ENCODE measurements at places on chromosomes 16 and 17.

DNA sequence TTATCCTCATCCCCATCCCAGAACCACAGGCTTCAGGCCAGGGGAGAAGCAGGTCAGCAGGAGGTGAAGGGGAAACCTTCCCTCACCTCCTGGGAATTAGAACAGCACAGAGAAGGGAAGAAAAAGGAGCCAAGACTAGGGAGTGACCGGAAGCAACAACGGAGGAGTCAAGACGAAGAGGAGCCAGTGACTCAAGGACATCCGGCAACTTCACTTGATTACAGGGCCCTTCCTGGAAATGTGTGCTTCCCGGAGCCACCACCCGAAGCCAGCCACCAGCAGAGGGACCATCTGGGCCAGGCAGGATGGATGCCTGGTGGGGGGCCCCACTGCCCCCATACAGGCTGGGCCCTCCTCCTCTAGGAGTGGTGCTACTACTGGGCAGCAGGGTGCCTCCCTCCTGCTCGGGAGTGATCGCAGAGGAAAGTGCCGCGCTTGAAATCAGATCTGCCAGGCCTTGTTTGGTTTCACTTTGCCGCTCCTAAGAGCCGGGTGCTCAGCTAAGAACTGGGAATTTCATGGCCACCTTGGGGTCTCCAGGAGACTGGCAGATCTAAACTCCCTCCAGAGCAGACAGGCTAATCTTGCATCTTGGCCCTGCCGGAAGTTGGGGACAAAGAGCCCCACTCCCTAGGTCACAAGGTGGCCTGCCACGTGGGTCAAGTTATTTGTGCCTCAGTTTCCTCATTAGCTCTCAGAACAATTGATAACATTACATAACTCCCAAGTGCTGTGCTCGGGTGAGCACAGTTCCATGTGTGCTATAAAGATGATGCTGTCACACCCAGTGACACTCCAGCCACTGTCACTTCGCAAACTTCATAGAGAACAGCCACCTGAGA is 6.6 kb downstream of the CDC42EP4 start:
- DNase-seq, result no peak

DNA sequence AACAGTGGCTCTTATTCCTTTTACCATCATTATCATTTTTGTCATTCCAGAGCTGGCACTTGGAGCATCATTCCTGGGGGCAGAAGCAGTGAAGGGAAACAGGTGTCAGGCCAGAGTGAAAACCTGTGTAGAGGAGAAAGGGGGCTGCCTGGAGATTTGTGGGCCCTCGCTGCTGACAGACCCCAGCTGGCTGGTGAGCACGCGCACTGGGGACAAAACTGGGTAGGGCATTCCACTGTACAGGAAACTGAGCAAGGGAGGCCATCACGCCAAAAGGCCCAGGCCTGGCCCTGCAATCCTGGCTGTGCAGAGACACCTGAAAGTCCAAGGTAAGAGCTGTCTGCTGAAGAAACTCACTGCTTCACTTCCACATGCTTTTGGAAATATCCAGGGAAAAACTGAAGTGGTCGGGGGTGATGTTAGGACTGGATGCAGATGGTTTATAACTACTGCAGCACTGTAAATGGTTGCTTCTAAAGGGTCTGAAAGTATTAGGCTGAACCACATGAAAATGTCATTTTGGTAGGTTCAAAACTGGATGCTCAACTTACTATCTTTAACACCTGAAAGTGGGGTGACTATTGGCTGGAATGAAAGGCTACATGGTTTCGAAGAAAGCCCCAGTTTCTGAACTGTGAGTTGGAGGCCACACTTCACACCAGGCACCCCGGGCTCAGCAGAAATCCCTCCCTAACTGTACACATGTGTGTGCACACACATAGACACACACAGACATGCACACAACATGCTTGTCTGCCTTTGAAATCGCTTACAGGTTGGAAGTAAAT is 225.0 kb downstream of the C16orf78 start:
- DNase-seq, result no peak

GRCh38 chr17:64460955-64461354 is 12.0 kb downstream of the MILR1 start:
- no peak for DNase-seq

DNA sequence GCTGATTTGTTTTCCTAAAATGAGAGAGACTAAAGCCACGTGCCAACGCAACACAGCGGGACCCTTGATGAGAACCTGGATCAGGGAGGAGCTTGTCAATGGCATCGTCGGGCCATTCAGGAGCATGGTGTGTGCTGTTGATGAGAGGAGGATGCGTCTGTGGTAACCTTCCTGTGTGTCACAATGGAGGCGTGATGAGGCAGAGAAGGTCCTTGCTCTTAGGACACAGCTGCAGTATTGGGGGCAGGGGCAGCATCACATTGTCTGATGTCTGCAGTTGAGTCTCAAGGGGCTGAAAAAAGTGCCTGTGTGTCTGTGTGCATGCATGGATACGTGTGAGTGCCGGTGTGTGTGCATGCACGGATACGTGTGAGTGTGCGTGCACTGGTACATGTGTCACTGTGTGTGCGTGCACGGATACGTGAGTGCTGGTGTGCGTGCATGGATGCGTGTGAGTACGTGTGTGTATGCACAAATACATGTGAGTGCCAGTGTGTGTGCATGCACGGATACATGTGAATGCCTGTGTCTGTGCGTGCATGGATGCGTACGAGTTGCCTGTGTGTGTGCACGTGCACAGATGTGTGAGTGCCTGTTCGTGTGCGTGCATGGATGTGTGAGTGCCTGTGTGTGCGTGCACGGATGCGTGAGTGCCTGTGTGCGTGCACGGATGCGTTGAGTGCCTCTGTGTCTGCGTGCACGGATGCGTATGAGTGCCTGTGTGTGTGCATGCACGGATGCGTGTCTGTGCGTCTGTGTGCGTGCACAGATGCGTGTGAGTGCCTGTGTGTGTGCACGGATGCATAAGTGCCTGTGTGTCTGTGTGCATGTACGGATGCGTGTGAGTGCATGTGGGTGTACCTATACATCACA is 39.3 kb downstream of the BAIAP2 start:
- no peak for DNase-seq

DNA sequence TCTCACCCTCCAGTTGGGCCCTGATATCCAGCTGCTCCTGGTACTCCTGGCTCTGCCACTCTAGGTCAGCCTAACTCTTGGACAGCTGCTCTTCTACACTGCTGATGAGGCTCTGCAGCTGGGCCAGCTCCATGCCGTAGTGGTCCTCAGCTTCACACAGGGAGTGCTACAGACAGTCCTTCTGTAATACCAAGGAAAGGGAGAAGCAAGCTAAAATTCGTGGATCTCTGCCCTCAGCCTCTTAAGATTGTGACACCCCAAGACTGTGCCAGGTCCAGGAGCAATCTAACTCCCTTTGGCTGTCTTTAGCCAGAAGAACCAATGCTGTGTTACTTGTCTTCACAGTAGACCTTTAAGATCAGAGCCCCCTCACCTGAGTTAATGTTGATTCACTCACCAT is 7.7 kb upstream of the KRT38 start:
- DNase-seq, result no peak

- no peak for DNase-seq
These were observed 450.3 kb upstream of the PSMD7 start for GRCh38 chr16:73846356-73846755.

- DNase-seq, result no peak
These were observed 21.6 kb upstream of the METRNL start for GRCh38 chr17:83057793-83058265.

DNA sequence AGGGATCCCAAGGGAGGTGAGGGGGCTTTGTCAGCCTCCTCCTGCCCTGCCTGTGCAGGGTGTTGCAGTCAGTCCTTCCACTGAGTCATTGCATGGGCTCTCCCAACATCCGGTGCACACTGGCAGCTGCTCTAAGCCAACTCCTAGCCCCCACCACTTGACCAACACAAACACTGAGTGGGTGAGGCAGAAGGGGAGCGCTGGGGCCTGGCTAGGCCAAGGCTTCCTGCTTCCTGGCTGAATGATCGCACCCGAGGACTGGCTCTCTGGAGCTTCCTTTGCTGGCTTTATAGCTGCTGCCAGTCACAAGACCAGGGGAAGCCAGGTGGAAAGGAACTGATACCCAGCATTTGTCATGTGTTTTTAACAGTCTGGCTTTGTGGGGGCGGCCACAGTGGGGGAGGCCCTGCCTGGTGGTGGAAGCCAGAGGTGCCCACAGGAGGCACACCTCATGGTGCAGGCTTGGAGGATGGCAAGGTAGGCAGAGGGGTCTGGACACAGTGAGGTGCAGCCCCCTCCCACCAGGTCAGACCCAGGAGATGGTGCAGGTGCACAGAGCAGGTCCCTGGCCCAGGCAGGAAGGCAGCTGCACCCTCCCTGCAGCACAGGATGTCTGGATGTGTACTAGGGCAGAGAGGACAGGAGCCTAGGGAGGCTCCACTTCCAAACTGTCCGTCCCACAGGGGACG is 6.8 kb downstream of the MPG start:
- peak; percentile 24 for DNase-seq

GRCh38 chr17:34781571-34782108 is 179.6 kb downstream of the CCT6B start:
- DNase-seq, result no peak

DNA sequence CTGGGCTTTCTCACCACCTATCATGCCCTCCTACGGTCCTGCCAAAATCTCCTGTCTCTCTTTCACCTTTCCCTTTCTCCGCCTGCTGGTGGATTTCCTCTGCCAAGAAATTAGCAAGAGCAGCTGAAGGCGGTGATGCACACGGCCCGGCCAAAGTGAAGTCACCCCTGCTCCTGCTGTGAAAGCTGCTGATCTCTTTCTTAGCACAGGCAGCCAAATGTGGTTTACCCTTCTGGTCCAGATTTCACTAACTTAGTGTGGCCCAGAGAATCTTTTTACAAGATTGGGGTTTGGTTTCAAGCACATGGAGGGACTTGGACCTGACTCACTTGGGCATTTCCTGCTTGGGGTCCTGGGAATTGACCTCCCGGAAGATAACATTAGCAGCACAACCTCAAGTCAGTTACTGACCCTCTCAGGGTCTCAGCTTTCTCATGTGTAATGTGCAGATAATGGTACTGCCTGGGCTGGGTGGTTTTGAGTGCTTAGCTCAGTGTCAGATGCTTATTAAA is 155.7 kb downstream of the SOCS1 start:
- DNase-seq, result no peak

All from CD4-positive, alpha-beta T cell treated with Interleukin-4 for 4 hours (primary cell).